Vagina (tissue), 2 donors: ENCODE measurements at places on chromosomes 13 and 19.

DNA sequence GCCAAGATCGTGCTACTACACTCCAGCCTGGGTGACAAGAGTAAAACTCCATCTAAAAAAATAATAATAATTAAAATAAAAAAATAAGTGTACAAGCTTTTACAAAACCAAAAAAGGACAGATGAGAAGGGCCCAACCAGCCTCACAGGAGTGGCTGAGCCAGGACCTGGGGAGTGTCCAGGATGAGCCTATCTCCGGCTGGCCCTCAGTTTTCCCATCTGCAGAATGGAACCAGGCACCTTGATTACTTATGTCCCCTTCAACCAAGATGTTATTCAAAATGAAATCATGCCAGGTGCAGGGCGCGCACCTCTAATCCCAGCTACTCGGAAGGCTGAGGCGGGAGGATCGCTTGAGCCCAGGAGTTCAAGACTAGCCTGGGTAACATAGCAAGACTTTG is 9.5 kb upstream of the IFI30 start:
- DNase-seq, result no peak

GRCh38 chr13:27170516-27171243 is 931 bp downstream of the USP12 start:
- no peak for DNase-seq

GRCh38 chr13:61148691-61149315 is 266.8 kb downstream of the PCDH20 start:
- no peak for DNase-seq

DNA sequence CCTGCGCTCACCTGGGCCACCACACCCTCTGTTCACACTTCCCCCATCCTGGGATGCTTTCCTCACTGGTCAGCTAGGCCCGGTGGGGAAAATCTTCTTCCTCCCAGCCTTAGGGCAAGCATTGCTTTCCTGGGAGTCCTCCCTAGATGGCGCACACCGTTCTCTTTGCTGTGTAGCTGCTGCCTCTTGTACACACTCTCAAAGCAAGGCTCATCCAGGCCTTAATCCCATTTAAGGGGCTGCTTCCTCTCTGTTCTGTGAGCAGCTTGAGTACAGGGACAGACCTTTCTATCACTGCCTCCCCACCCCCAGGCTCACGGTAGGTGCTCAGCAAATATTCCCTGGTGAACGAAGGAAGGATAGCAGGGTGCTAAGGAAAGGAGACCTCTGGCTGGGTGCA is 11.1 kb downstream of the SLC7A10 start:
- DNase-seq, result no peak

GRCh38 chr13:33230178-33230881 is 55.2 kb downstream of the STARD13 start:
- DNase-seq, result no peak
